ENCODE measurements at places on chromosomes 4 and X.

- no peak for DNase-seq
These were observed 306.5 kb downstream of the PRDM5 start for GRCh38 chr4:120616041-120616440.

GRCh38 chr4:156659570-156659969 is 312.0 kb downstream of the PDGFC start:
- no peak for DNase-seq

DNA sequence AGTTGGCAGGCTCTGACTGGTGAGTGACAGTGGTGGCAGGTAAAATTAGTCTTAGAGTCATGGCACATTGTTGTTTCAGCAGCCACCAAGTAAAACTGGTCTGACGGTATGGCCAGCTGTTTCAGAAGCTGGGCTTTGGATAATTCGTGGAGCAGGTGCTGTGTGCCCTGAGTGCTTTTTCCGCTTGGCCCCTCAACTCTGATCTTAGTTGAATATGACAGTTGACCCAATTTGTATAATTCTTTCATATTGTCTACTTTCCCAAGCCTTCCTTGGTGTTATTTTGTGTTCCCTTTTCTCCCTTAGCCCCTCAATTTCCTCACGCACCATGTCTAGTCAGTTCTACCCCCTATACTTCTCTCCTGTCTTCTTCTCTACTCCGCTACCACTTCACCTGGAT is 32.0 kb downstream of the CDS1 start:
- no peak for DNase-seq

DNA sequence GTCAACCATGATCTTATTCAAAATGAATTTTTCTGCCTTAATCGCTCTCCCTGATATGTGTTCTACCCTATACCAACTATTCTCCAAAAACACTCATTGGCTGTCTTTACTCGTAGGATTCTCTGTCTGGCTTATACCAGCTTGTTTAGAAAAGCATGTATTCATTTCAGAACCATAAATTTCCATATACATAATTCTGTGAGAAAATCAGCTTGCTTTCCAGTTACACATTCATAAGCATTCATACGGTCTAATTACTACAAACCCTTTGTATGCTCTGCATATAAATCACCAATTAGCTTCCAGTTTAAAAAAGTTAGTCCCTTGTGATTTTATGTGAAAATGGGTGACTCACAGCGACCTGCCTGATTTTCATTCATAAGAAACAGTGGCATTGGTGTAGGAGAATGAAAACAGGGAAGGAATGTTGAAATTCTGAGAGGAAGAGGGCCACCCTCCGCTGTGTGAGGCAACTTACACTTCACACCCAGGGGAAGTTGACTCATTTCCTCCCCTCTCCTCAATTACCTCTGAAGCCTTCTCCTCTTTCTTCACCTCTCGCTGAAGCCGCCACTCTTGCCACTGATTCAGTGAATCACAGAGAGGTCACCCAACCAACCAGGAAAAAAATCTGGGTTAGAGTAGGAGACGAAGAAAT is 63.3 kb downstream of the MEPE start:
- peak; percentile 9 for DNase-seq

- no peak for DNase-seq
These were observed 124.8 kb upstream of the EOLA2 start for GRCh38 chrX:150063138-150063518.

DNA sequence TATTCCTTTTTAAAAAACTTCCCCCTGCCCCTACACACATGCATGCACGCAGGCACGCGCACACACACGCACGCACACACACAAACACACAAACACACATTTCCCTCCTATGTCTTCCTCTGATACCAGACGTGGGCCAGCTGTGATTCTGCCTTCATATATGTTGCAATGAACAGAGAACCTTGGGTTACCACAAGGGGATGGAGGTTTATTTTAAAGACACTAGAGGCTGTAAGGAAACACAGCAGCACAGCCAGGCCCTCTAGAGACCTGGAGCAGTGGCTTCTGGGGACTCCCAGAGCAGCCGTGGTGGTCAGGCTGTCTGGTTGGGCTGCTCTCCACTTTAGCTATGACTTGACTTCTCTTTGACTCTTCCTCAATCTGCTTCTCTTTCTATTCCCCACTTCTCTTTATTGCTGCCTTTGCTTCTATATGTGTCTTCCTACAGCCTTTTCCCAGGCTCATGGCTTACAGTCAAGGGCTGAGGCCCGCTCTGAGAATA is 3.2 kb upstream of the TLR10 start:
- no peak for DNase-seq

DNA sequence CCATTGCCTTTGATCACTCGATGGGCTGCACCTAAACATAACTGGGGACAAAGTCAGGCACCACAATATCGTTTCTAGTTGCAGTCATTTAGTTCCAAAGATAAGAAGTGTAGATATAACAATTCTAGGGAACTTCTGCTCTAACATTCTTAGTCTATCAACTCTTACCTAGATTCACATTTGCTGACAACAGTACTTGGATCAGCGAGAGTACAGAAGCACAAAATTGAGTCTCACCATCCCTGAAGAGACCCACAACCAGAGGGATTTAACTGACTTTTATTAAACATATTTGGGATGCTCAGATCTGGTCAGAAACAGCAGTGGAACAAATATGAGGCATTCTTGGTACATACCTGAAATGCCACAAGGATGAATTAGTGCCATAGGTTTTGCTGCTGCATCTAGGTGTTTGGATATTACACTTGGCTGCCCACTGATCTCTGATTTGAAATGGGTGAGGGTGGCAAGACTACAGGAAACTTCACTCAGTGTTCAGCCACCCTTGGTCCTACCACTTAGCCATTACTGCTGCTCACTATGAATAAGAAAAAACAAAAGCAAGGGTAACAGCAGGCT is 28.9 kb upstream of the HUWE1 start:
- DNase-seq: no peak

DNA sequence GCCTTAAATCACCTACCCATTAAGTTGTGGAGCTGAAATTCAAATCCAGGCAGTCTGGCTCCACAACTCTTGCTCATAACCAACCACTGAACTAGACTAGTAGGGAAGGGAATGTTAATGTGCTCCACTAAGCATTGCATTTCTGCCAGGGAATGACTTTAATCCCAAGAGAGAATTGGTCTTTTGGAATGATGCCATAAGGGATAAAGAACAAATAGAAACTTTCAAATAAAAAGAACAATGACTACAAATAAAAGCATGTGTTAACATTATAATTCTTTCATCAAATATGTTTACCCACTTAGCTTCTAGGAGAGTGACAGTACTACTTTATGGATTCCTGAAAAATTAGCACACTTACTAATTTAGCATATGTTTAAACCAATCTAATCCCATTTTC is 905.9 kb downstream of the CENPC start:
- no peak for DNase-seq

Measured in activated naive CD8-positive, alpha-beta T cell treated with anti-CD3 and anti-CD28 coated beads for 36 hours (primary cell).